ENCODE measurements at places on chromosomes 6 and 20. TPM values are rescaled to one million over a fixed set of nuclear protein-coding genes. Genes with fewer than 3 reads are reported as not detected.

- H3K4me1 ChIP-seq = no peaks in the 10 kb centered on the region
- DNase-seq = no peak
Measured at GRCh38 chr6:33372526-33373123, 19.0 kb upstream of the KIFC1 start.

Gene GRM1
- not detected for polyA plus RNA-seq

Gene ADGRF5
- not detected for polyA plus RNA-seq

DNA sequence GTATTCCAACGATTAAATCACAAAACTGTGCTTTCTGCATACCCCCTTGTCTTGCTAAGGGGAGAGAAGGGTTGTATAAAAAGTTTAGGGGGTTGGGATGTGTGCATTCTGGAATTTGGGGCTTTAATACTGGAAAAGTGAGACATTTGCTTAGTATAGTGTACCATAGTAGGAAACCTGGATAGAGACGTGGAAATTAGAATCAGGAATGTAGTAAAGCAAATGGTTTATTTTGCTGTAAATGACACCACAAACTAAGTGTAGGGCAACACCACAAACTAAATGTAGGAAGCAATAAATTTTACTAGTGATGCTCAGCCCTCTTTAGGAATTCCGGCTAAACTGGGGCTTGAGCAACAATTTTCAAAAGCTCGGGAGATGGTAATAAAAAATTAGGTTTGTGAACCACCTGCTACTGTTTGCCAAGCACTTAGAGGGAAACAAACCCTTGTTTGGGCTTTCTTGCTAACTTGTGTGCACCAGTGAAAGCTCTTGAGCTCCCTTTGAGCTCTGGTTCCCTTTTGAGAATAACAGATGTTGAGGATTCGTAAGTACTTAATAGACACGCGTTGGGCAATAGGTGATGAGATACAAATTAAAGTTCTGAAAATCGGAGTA is 13.8 kb downstream of the BRD2 start:
- no peak overlapping the region for H3K4me3 ChIP-seq
- H3K27ac ChIP-seq = no peak overlapping the region
- peaks cover 47% of the 10 kb centered on the region for H3K36me3 ChIP-seq
- no peaks in the 10 kb centered on the region for H3K4me1 ChIP-seq
- DNase-seq = no peak

Gene HLA-G
- polyA plus RNA-seq = 0.98 TPM

- DNase-seq = no peak
- H3K27me3 ChIP-seq = no peaks in the 10 kb centered on the region
- no peaks in the 10 kb centered on the region for H3K4me1 ChIP-seq
Measured at GRCh38 chr6:24079076-24079475, 46.9 kb upstream of the NRSN1 start.

- no peak overlapping the region for H3K27ac ChIP-seq
- H3K4me1 ChIP-seq = no peaks in the 10 kb centered on the region
- no peak overlapping the region for H3K4me3 ChIP-seq
- no peaks in the 10 kb centered on the region for H3K27me3 ChIP-seq
Measured at GRCh38 chr6:13550656-13551055, 23.7 kb upstream of the SIRT5 start.

- H3K27me3 ChIP-seq = no peaks in the 10 kb centered on the region
- H3K4me3 ChIP-seq = peak overlapping the region; percentile 5
- no peaks in the 10 kb centered on the region for H3K36me3 ChIP-seq
- peaks cover 58% of the 10 kb centered on the region for H3K4me1 ChIP-seq
- DNase-seq = peak; percentile 80
Measured at GRCh38 chr6:159061805-159062563, 17.2 kb upstream of the TAGAP start.

Gene SYTL3
- 27.3 TPM for polyA plus RNA-seq

GRCh38 chr6:100466410-100467128 is 1.8 kb upstream of the SIM1 start:
- no peak overlapping the region for H3K27ac ChIP-seq
- peaks cover 65% of the 10 kb centered on the region for H3K27me3 ChIP-seq
- no peak overlapping the region for H3K4me3 ChIP-seq
- H3K36me3 ChIP-seq = no peaks in the 10 kb centered on the region
- peaks cover 10% of the 10 kb centered on the region for H3K4me1 ChIP-seq

GRCh38 chr6:107657755-107658461 is 166.2 kb downstream of the SCML4 start:
- H3K27ac ChIP-seq = peak overlapping the region; percentile 37
- H3K27me3 ChIP-seq = no peaks in the 10 kb centered on the region
- peak overlapping the region; percentile 34 for H3K4me3 ChIP-seq

Gene MEP1A
- not detected for polyA plus RNA-seq

Gene FAM83C
- not detected for polyA plus RNA-seq

Gene OR2J3
- polyA plus RNA-seq = not detected

- no peaks in the 10 kb centered on the region for H3K36me3 ChIP-seq
- DNase-seq = no peak
Measured at GRCh38 chr20:47502271-47503239, 868 bp downstream of the NCOA3 start.

Gene C4A
- not detected for polyA plus RNA-seq

DNA sequence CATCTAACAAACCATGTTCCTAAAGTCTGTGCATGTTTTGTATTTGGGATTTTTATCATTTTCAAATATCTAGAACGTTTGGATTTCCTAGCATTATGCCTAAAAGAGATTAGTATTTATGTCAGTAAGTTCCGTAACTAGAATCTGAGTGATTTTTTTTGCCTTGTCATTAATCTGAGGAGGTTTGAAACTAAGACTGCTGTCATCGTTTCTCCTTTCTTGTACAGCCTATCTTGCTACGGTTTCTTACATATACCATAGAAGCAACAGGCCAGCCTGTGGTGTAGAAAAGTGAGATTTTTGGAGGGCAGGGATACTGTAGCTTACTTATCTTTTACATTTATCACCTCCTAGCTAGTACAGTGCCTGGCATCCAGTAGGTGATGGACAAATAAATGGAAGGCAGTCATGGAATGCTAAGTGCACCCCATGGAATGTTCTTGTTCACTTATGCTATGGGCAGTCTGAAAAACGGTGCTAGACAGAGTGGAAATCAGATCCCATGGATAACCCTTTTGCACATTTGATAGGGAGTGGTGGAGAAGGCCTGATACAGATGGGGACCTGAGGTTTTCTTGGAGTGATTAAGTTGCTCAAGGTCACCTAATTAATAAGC is 93.9 kb downstream of the ARID1B start:
- no peak for DNase-seq
- peaks cover 9% of the 10 kb centered on the region for H3K4me1 ChIP-seq
- no peaks in the 10 kb centered on the region for H3K36me3 ChIP-seq
- no peaks in the 10 kb centered on the region for H3K27me3 ChIP-seq
- H3K27ac ChIP-seq = no peak overlapping the region
- H3K4me3 ChIP-seq = no peak overlapping the region

All from naive thymus-derived CD4-positive, alpha-beta T cell (primary cell).